ENCODE measurements at places on chromosomes 7 and 10.

GRCh38 chr7:156841497-156841896 lies 51.5 kb downstream of the LMBR1 start:
- DNase-seq = no peak

GRCh38 chr7:132065989-132066603 lies 509.7 kb upstream of the PODXL start:
- no peak for DNase-seq

- DNase-seq = no peak
These were observed 379.7 kb downstream of the PHTF2 start for GRCh38 chr7:78178319-78178718.

DNA sequence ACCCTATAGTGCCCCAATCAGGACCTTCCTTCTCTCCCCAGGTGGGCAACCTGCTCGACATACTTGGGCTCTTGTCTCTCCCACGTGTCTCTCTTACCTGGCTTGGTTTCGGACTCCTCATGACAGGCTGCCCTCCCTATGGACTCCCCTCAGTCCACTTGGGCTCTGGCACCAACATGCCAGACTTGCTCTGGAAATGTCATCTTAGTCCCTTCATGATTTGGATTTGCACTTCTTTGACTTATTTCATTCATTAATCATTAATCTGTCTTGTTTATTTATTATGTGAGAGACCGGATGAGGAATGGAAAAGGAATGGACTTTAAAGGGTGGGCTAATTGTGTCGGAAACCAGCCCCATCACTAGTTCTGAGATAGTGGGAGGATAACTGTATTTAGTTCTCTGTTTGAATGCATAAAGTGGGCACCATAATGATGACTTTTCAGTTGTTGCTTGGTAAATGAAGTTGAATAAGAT lies 108.0 kb downstream of the SND1 start:
- DNase-seq = no peak

DNA sequence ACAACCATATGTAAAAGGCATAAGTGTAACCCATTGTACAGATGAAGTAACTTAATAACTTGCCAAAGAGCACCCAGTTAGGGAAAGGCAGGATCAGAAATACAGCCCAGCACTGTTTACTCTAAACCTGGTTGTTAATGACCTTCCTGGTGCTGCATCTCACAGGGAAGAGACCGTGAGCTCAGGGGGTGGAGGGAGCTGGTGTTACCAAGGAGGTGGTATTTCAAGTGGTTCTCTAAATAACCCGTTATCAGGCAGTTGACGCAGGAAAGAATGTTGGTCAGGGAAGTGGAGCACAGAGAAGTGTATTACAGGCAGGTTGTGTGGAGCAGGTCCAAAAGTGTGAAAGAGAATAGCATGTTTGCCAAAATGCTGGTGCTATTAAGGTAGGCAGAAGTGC lies 4.4 kb upstream of the ST7 start:
- no peak for DNase-seq

DNA sequence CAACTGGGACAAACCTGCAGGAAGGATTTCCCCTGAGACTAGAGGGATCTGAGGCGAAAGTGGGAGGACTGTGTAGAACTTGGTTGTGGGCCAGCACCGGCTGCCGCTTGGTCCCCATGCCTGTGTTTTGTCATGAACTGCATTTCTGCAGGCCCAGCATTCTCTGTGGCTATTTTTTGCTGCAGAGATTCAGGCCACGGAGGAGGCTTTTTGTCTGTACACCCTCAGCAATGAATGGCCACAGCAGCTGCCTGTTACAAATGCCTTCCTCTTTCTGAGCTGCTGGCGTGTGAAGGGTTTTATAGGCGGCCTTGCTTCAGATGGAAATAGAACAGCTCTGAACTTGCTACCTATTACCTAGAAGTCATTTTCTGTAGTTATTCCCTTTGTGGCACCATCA lies 164.4 kb downstream of the SH2D4B start:
- DNase-seq = no peak

GRCh38 chr7:47591655-47592572 lies 10.0 kb upstream of the TNS3 start:
- no peak for DNase-seq

- DNase-seq = no peak
These were observed 942 bp downstream of the TRAPPC14 start for GRCh38 chr7:100157334-100158228.

DNA sequence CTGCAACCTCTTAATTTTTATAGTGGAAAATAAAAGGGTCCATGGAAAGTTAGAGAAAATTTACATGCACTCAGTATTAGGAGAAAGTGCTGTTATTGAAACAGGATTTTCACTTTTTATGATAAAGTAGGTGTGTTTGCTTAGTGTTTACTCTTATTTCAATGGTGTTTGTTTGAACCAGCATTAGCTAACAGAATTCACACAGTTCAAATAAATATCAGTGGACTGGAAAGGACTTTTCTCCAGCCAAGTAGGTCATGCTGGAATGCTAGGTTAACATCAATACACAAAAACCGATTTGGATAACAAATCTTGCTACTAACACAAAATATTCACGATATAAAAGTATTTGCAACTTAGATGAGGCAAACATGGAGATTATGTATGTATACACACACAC lies 49.4 kb upstream of the BET1 start:
- DNase-seq = no peak

DNA sequence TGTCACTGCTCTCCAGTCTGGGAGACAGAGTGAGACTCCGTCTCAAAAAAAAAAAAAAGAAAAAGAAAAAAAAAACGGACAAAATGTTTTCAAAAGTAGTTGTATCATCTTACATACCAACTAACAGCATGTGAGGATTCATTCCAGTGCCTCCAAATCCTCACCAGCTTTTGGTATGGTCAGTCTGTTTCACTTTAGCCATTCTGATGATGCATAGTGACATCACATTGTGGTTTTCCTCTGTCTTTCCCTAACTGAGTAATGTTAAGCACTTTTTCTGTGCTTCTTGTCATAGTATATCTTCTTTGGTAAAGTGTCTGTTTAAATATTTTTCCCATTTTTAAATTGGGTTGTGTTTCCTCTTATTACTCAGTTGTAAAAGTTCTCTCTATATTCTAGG lies 251.4 kb upstream of the CTBP2 start:
- no peak for DNase-seq

DNA sequence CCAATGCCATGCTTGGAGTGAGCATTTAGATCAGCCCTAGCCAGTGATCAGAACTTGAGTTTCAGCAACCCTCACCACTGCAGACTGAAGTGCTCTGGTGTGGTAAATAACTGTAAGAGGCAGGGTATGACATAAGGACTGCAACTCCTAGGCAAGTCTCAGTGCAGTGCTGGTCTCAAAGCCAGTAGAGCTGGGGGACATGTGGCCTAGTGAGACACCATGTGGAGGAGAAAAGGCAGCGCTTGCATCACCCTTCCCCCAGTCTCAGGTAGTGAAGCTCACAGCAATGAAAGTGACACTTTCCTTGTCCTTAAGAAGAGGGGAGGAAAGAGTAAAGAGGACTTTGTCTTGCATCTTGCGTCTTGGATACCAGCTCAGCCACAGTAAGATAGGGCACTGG lies 386.8 kb upstream of the POT1 start:
- no peak for DNase-seq

- DNase-seq = no peak
These were observed 108.7 kb downstream of the GFRA1 start for GRCh38 chr10:116164291-116164690.

GRCh38 chr7:85931919-85932318 lies 711.8 kb upstream of the GRM3 start:
- DNase-seq = no peak

DNA sequence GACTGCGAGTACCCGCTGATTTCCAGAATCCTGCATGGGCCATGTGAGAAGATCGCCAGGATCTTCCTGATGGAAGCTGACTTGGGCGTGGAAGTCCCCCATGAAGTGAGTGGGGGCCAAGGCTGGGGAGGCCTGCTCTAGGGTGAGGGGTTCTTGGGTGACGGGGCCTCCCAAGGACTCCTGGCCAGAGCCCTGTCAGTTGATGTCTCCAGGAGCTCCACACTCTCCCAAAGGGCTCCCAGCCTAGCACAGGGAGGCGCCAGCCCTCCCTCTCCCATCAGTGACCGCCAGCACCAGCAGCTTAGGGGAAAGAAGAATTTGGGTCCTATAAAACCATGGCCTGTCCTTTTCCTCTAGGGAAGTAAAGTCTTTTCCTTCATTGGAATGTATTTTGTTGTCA lies 9.8 kb upstream of the ZNF22 start:
- no peak for DNase-seq

DNA sequence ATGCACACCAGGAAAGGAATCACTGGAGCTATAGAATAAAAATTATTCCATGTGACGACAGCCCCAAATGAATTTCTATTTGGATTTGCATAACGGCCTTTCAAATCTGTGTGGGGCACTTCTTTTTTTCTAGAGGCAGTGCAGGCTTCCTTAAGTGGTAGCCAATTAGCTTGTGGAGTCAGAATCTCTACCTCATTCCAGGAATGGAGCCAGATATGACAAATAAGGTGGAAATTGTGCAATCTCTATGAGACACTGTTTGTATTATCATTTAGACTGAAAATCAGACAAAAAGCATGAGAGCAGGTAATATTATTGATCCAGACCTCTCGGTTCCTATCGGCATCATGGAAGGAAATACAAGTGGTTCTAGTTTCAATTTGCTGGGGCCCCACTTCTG lies 78.7 kb downstream of the BEND7 start:
- no peak for DNase-seq

- no peak for DNase-seq
These were observed 69.8 kb upstream of the INSIG1 start for GRCh38 chr7:155227788-155228458.

DNA sequence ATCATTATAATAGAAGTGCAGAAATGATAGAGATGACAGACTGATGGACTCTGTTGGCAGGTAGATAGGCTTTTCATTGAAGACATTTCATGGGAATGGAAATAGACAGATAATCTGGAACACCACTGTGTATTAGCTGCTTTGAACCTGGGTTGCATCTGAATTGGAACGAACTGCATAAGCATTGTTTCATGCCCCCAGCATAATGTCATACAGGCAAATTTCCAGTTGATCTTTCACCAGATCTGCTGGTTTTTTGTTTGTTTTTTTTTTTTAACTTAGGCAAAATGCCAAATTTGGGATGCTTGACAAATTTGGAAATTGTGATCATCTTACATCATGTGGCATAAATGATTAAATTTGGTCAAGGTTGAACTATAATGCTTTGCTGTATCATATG lies 172.1 kb upstream of the AOAH start:
- DNase-seq = no peak

- DNase-seq = no peak
These were observed 68.5 kb upstream of the HECTD2 start for GRCh38 chr10:91341686-91342085.

GRCh38 chr7:74454925-74455288 lies 1.2 kb downstream of the GTF2IRD1 start:
- no peak for DNase-seq

DNA sequence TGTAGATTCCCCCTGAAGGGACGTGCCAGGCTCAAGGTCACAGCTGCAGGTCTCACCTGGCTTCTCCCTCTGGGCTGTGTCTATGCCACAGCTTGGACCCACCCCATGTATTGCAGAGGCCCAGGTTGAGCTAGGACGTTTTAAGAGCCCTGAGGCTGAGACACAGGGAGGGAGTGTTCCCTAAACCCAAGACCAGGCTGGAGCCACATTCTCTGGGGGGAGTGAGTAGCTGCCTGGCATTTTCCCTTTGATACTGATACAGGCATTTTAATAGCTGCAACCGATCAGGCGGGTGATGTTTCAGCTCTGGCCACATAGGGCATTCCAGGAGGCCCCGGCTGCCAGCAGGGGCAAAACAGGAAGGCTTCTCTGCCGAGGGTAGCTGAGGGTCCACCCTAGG lies 13.4 kb downstream of the COL13A1 start:
- no peak for DNase-seq

DNA sequence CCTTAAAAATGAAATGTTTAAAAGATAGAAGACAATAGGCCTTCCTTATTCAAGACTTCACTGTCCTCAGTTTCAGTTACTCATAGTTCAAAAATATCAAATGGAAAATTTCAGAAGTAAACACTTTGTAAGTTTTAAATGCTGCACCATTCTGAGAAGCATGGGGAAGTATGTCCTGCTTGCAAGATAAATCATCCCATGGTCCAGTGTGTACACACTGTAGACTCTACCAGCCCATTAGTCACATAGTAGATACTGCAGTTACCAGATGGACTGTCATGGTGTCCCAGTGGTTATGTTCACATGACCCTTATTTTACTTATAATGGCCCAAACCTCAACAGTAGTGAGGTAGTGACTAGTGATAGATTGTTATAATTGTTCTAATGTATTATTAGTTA lies 69.5 kb downstream of the PTPN12 start:
- DNase-seq = no peak

DNA sequence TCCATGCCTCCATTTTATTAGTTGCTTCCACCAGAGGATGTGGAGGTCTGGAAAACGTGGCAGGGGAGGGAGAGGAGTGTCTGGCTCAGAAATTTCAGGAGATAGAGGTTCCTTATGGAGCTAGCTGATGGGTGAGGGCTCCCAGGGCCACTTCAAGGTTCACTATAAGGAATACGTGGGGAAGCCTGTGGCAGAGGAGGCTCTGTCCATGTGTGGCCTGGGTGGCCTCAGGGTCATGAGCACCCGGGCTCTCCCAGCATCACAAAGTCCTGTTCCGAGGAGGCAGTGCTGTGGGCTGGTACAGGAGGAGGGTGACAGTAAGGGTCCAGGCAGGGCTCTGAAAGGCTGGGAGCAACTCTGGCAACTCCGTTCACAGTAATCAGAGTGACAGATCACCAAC lies 24.6 kb downstream of the ARHGAP22 start:
- no peak for DNase-seq

DNA sequence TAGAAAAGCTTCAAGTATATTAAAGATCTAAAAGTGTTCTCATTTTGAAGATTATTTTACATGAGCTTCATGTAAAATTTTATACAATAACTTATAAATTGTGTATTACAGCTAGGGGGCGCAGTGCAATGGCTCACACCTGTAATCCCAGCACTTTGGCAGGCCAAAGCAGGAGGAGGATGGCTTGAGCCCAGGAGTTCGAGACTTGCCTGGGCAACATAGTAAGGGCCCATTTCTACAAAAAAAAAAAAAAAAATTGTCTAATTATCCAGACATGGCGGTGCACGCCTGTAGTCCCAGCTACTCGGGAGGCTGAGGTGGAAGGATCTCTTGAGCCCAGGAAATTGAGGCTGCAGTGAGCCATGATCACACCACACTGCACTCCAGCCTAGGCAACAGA lies 16.6 kb downstream of the ACBD5 start:
- DNase-seq = peak; percentile 45

- DNase-seq = no peak
These were observed 1181.8 kb downstream of the SORCS1 start for GRCh38 chr10:105982735-105983134.

GRCh38 chr10:11773761-11774441 lies 31.7 kb downstream of the ECHDC3 start:
- DNase-seq = no peak

GRCh38 chr10:87546210-87546609 lies 41.5 kb downstream of the MINPP1 start:
- peak; percentile 6 for DNase-seq

GRCh38 chr10:88292185-88292514 lies 291.0 kb downstream of the RNLS start:
- no peak for DNase-seq

DNA sequence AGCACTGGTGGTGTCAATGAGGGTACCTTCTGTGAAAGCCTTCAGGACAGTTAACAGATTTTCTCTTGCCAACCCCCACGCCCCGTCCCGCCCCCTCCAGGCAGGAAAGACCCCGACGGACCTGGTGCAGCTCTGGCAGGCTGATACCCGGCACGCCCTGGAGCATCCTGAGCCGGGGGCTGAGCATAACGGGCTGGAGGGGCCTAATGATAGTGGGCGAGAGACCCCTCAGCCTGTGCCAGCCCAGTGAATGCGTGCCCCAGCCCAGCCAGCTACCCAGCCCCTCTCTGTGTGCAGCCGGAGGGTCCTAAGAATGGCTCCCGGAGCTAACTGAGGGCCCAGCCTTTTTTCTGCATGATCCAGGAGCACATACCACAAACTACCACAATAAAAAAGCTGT lies 713 bp upstream of the HOGA1 start:
- DNase-seq = no peak

All from activated CD4-positive, alpha-beta T cell treated with anti-CD3 and anti-CD28 coated beads, Interleukin-2, Interleukin-4, amounts not matched to agents 100 ng/mL and 50 ng/mL, durations not matched to agents 16 hours and 8 hours (primary cell).